Hematopoietic multipotent progenitor cell treated with erythropoietin and hydrocortisone succinate and interleukin-3 and kit ligand, for 17 days (in vitro differentiated cells): ENCODE measurements at places on chromosomes 7 and 10.

DNA sequence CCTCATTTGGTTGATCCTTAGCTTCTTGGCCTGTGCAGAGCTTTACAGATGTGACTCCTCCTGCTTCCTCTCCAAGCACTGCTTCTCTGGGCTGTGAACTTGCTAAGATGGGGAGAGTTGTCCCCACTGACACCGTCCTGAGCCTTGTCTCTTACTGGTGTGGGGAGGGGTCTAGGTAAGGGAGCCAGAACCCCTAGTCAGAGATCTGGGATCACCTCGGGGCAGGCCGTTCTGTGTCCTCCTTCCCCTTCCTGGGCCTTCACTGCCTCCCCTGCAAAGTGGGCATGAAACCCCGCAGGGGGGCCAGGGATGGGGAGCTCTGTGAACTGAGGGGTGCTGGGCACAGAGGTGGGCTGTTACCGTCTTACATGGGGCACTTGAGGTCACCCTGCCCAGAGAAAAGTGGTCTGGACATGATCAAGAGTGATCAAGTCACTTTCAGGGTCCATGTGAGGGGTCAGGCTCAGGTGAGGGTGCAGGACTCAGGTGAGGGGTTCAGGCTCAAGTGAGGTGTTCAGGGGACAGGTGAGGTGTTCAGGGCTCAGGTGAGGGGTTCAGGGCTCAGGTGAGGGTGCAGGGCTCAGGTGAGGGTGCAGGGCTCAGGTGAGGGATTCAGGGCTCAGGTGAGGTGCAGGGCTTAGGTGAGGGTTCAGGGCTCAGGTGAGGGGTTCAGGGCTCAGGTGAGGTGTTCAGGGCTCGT lies 86.2 kb downstream of the ADCY1 start:
- DNase-seq, result no peak

GRCh38 chr7:142562688-142563087 lies 186.6 kb upstream of the PRSS1 start:
- no peak for DNase-seq

DNA sequence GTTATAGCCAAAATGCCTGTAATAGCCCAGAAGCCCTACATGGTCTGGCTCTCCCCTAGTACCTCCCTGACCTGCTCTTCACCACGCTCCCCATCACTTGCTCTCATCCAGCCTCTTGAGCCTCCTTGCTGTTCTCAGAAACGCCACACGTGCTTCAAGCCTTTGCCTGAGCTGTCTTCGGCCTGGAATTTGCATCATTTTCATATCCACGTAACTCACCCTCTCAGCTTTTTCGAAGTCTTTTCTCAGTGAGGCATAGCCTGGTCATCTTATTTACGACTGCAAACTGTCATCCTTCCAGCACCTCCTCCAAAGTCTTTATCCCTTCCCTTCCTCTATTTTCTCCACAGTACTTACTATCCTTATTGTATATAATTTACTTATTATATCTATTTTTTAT lies 151.0 kb upstream of the AHR start:
- no peak for DNase-seq

DNA sequence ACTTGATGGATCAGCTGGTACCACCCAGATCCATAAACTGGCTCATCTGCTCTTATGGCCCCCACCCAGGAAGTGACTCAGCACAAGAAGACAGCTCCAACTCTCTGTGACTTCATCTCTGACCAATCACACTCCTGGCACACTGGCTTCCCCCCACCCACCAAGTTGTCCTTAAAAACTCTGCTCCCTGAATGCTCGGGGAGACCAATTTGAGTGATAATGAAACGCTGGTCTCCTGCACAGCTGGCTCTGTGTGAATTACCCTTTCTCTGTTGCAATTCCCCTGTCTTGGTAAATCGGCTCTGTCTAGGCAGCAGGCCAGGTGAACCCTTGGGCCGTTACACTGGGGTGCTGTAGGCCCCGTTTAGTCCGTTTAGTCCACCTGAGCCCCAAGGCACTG lies 23.4 kb upstream of the BNIP3 start:
- DNase-seq, result no peak

DNA sequence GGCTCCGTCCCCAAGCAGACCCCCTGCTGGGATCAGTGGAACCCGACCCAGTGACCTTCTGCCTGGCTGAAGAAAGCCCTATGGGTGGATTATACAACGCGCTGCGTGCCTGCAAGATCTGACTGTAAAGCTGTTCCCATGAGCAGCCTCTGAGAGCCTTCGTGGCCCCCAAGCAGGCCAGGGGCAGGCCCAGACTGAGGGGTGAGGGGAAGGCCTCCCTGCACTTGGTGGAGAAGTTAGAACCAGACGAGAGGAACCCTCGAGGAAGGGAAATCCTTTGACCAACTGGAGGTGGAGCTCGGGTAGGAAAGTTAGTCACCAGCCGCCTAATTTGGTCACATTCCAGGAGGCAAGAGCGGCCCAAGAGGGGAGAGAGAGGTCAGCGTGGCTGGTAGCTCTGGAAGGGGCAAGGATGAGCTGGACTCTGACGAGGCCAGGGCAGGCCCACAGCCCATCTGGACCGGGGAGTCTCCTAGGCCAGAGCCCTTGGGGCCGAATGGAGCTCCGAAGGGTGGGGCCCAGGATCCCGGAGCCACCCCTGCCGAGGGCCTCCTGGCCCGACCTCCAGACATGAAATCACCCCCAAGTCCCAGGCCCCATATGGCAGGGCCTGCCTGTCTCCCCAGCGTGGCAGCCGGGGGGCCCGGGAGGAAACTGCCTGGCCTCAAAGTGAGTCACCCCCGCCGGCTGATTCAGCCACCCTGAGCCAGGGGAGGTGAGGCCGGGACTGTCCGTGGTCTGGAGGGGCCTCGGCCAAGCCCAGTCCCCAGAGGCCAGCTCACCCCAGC lies 23.3 kb upstream of the PDGFA start:
- DNase-seq, result no peak

- no peak for DNase-seq
These were observed 2.9 kb downstream of the A1CF start for GRCh38 chr10:50882540-50882983.

GRCh38 chr10:90969121-90969534 lies 48.2 kb upstream of the ANKRD1 start:
- DNase-seq, result no peak

DNA sequence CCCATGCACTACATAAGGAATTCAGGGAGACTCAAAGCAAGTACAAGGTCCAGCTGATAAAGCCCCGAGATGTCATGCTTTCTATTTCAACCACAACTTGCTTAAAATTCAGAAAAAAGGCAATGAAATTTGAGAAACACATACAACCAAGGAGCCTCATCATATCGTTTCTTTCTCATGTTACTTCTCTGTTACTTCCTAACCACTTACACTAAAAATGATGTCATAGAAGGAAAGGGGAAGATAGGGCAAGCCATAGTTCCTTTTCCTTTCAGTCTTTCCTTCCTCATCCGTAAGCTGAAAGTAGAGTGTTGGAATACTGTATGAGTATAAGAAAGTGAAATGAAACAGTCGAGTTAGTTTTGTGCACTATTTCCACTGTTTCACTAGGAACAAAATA lies 27.9 kb upstream of the CDK14 start:
- no peak for DNase-seq
